ENCODE measurements at places on chromosomes 13 and 19.
A peak's percentile ranks its signal among the peaks of the same experiment; 100 is the strongest.

DNA sequence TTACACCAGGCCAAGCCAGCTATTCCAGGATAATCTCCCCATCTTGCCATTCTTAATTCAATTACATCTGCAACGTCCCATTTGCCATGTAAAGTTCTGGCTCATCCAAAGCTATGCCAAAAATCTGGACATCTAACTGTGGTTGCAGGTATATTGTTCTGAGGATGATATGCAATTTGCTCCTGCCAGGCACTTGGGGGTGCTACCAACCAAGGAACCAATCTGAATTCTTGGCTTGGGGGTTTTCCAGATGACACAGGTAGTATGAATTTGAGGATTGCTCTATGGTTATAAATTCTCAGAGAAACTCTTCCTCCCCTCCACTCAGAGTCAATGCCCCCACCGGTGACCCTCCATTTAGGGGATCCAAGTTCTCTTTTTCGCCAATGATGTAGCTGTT, 33.0 kb downstream of the CRYL1 start:
- peak; percentile 52 for DNase-seq

- no peak for DNase-seq
These were observed 422 bp upstream of the ZNF575 start for GRCh38 chr19:43532571-43532961.

DNA sequence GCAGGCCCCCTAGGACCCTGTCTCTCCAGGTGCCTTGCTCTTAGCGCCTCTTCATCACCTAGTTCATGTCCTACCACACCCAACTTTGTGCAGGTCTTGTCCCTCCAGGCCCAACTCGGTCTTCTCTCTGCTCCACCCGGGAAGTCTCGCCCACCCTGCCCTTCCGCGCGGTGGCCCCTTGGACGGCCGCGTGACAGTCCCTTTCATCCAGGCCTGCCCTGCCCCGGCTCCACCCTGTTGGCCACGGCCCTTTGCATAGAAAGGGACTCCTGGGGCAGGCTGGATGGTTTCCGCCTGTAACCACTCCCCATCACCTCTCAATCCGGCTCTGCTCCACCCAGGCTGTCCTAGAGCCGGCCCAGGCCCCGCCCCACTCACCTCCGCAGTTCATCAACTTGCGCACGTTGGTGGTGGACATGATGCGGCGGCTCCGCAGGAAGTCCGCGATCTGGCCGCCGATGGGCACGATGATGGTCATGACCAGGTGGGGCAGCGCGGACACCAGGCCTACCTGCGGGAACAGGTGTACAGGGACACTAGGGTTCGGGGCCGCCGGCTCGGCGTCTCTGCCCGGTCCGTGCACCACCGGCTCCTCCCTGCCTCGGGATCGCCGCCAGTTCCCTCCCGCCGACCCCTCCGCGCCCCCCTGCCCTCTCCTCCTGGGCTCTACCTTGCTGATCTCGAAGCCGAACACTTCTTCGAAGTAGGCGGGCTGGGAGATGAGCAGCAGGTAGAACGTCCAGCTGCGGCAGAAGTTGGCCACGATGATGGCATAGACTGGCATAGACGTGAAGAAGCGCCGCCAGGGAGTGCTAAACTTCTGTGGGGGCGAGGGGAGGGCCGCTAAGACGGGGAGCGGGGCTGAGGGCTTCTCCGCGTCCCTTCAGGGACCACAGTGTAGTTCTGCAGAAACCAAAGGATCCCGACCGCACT, 7.2 kb downstream of the GFY start:
- DNase-seq, result no peak

DNA sequence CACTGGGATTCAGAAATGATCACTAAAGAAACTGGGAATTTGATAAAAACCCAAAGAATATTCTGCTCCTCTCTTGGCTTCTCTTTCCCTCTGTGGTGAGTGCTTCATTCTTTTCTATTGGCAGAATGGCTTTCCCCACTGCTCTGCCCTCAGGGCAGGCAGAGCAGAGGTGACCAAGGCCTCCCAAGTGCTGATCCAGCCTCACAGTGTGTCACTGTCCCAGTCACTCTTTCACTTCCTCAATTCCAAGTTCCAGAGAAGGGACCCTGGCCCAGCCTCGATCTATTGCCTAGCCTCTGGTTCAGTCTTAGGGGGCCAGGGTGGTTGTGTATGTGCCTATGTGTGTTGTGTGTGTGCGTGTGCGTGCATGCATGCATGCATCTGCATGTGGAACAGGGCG, 180.6 kb upstream of the TMTC4 start:
- no peak for DNase-seq

GRCh38 chr19:32863841-32864240, 5.7 kb downstream of the SLC7A9 start:
- no peak for DNase-seq

DNA sequence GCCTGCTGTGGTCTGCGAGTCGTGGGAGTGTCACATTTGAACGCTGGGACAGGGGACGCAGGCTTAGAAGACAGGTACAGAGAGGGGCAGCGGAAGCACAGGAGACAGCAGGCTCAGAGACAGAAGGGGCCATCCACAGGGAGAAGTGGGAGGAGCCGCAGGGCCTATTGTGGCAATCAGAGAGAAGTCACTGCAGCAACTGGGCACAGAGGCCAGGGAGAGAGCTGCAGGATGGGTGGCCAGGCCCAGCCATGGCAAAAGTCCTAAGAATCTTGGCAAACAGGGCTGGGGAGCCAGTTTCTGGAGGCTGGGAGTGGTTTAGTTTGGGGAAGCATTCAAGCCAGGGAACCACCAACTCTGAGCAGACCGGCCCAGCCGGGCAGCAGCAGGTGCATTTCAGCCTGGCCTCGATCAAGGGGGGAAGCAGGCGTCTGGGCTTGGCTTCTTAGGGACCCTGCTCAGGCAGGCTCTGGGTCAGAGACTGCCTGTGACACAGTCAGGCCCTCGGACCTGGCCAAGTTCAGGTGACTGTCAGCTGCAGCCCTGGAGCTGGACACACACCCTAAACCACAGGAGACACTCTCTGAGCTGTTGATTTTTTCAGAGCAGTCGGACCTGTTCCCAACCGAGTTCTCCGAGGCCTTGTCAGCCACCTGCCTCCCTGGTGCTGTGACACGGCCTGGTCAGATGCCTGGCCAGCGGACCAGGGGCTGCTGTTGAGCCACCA, 11.8 kb downstream of the SH3GL1 start:
- no peak for DNase-seq

GRCh38 chr19:41876847-41877832, at the start of gene CD79A:
TSS of gene CD79A (plus strand) at chr19:41877279. CDS start at chr19:41877305, 26 bp downstream.
- DNase-seq, result no peak

GRCh38 chr19:52690369-52691214, 44.3 kb downstream of the ZNF611 start:
- DNase-seq, result peak; percentile 99

GRCh38 chr19:31220540-31220939, 128.7 kb downstream of the TSHZ3 start:
- peak; percentile 23 for DNase-seq

Measured in EL (cell line).